ENCODE measurements at places on chromosomes 5 and 9.

- DNase-seq, result no peak
Measured at GRCh38 chr5:172455087-172455381, 709 bp upstream of the SH3PXD2B start.

- DNase-seq, result no peak
Measured at GRCh38 chr5:102811972-102812371, 56.9 kb downstream of the PAM start.

DNA sequence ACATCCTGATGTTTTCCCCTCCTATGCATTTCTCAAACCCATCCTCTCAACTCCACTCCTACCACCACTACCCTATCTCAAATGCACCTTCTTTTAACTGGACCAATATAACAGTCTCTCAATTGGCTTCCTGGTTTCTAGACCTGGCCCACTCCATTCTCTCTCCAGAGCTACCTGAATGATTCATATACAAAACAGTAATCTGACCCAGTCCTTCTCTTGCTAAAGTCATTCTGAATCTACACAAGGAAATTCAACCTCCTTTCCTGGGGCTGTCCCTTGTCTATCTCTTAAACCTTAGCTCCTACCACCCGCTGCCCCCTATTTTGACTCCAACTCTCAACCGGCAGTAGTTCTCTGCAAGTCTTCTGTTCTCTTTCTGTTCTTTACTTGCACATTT lies 97.2 kb downstream of the PCSK1 start:
- no peak for DNase-seq

DNA sequence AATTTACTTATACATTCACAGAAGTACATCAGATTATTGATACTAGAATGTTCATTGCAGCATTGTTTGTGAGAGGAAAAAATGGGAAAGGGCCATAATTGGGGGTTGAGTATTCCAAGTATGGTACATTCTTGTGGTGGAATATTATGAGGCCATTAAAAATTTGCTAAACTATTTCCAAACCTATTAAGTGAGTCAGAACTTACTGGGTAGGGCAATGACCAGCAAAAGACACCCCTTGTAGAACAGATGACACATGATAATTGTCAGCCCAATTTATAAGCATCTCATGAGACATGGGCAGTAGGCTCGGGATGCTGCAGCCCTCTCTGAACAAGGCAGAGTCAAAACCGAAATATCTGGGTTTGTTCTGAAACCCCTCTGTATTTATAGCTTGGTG lies 192.6 kb upstream of the IL12B start:
- no peak for DNase-seq

GRCh38 chr9:116550696-116551436 lies 136.2 kb upstream of the TRIM32 start:
- DNase-seq, result no peak

DNA sequence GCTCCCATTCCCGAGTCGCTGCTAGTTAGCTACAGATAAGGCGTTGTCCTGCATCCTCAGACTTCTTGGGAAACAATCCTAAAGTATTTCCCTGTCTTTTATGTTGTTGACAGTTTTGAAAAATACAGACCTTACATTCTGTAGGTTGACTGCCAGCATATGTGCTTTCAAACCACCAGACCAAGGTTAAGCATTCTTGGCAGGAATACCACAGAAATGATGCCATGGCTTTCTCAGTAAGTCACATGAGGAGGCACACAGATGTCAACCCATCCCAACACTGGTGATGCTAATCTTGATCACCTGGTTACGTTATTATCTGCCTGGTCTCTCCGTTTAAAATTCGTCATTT lies 871 bp downstream of the GLE1 start:
- DNase-seq, result no peak

GRCh38 chr9:125538092-125538473 lies 168.9 kb downstream of the MAPKAP1 start:
- no peak for DNase-seq

DNA sequence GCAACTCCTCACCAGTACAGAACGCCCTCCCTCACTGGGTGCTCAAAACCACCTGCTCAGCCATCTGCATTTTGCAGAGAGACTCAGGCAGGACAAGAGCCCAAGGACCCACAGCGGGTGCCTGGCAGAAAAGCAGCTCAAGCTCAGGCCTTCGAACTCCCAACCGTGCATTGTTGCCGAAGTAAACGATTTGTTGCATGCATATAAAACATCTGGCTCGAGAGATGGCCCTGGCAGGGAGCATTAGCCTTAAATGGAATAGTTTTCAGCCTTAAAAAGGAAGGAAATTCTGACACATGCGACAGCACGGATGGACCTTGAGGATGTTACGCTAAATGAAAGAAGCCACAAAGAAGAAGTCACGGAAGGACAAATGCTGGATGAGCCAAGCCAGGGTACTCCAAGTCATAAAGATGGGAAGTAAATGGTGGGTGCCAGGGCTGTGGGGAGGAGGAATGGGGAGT lies 160.4 kb upstream of the PHYKPL start:
- DNase-seq, result no peak

- DNase-seq, result no peak
Measured at GRCh38 chr5:4191041-4191440, 595.4 kb downstream of the IRX1 start.

DNA sequence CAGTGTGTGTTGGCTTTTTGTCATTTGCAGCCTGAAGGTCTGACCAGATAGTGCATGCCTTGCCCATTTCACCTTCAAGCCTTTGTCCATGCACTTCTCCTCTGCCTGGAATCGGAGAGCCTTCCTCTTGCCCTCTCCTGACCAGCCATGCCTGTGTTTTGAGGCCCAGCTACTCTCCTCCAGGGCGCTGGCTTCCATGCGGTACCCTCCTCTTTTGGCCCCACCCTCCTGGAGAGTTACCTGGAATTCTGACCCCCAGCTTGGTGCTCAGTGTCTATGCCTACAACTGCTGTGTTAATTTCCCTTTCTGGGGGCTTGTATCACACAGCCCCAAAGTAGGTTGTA lies 52.5 kb downstream of the CXXC5 start:
- no peak for DNase-seq

DNA sequence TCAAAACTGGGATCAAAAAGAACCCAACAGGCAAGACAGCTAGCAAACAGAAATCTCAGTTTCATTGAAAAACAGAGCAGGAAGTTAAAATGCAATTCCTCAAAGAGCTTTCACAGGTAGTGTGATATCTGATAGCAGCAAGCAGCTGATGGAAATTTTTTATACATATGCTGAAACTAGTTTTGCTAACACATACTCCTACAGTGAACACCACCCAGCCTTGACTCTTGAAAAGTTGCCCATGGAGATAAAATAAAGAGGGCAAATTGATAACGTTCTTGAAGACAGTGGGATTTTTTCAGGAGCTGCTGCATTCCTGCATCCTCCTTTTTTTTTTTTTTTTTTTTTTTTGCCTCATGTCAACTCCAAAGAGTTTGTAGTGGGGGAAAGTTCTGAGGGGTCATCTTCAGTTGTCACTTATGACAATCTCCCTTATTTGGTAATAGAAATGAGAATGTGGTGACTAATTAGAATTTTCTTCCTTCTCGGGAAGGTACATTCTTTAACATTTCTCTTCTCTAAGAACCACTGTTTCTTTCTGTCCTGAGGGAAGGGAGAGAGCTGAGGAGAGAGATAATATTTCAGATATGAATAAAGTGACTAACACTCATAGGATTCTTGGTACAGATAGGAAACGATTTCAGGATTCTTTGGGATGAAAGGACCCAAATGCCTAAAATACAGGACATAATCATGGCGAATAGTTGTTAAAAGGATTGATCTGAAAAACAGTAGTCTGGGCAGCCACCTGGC lies 24.6 kb downstream of the SH3RF2 start:
- DNase-seq, result no peak

DNA sequence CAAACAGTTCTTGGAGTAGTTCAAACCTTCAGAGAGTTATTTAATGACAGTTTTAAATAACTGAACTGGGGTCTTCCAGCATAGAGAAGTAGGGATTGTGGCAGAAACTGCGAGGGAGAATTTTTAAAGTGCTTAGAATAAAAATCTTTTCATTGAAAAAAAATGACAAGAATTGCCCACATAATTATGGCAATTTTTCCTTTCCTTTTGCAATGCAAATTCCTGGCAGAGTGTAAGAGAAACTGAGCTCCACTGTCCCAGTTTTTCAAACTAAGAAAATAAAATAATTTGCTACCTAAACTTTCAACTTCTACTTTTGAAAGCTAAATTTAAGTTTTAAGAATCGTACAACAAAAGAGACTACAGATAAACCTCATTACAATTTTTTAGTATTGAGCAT lies 2.3 kb upstream of the PTGER4 start:
- no peak for DNase-seq

- DNase-seq, result no peak
Measured at GRCh38 chr5:173780235-173781234, 107.6 kb upstream of the CPEB4 start.

DNA sequence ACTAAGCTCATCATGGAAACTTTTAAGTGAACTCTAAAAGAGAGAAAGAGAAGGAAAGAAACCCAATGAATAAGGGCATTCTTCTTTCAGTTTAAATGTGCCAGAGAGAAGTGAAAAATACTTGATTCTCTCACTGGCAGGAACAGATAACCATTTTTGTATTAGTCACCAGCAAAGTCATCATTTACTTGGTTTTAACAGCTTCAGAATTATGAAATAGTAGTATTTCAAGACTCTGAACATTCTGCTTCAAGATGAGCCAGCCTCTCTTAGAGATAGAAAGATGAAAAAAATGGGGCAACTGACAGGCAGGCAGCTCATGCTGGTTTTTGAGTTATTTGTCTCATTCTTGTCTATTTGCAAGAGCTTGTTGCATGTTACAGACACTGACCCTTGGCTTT lies 103.5 kb downstream of the GCNT1 start:
- DNase-seq, result no peak

GRCh38 chr5:34045023-34045422 lies 2.0 kb upstream of the C1QTNF3 start:
- no peak for DNase-seq

DNA sequence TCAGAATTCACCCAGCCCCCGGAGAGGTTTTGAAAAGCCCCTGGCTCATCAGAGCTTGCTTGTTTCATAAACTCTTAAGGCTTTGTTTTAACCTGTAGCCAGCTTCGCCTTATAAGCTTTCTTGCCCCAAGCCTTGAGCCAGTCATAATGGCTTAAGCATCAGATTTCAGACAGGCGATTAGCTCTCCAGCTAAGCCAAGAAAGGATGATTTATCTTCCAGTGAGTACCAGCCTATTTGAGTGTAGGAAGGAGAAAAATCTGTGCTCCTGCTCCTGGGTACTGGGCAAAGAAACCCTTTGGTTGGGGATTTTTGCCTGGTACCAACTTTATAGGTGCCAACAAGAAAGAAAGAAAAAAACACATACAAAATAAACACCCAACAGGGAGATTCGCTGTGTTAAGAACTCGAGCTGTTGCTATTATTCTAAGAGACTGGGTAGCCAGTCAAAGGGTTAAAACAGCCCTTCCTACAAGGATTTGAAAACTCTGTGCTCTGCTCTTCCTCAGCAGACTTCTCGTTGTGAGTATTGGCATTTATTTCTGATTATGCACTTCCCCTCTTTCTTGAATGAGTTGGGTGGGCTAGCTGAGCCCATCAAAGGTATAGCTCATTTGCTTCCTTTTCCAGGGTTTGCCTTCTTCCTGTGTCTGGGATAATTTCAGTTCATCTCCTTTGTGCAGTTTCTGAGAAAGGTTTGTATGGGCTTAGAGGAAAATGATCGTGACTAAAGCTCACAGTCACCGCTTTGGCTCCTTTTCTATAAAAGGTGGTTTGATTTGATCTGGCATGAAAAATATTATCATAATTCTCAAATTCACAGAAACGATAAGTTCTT lies 157.2 kb upstream of the DMRT1 start:
- peak; percentile 16 for DNase-seq

- no peak for DNase-seq
Measured at GRCh38 chr9:75891277-75891741, 836 bp downstream of the PCSK5 start.

DNA sequence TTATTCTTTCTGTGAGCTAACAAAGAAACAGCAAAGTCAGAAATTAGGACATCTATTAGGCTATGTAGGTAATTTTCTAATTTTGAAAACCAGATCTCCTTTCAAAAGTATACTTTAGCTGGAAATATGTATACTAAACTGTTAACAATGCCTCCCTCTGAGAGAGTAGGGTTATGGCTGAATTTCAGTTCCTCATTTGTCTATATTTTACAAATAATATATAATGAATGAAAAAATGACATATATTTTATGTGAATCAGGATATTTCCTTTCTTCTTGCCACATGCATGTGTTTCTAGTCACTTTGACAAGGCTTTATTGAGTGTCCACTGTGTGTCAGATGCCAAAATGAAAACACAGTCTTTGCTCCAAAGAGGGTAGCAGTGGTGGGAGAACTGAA lies 15.4 kb downstream of the HACD4 start:
- DNase-seq, result no peak

GRCh38 chr5:14215901-14216300 lies 72.8 kb downstream of the TRIO start:
- DNase-seq, result no peak

GRCh38 chr5:54383225-54383901 lies 72.1 kb upstream of the HSPB3 start:
- no peak for DNase-seq

GRCh38 chr9:97431549-97432143 lies 19.8 kb downstream of the TDRD7 start:
- no peak for DNase-seq

GRCh38 chr9:18297056-18297841 lies 176.7 kb upstream of the ADAMTSL1 start:
- DNase-seq, result no peak

DNA sequence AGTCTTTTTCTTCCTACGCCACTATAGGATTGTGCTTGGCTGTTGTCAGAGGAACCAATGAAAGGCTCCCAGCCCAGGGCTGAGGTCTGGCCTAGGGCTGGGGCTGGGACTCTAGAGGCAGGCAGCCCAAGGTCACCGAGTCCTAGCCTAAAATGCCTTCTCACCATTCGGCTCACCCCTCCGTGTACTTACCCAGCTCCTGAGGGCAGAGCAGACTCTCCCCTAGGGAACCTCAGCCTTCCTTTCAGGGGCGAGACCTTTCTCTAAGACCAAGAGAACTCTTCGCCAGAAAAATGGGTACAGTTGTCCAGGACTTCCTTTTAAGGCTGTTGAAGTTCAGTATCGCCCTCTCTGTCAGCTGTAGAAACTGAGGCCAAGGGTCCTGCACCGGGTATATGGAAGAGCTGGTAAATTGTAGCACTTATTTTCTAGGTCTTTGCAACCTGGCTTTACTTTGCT lies 1.7 kb upstream of the SPRY4 start:
- no peak for DNase-seq

DNA sequence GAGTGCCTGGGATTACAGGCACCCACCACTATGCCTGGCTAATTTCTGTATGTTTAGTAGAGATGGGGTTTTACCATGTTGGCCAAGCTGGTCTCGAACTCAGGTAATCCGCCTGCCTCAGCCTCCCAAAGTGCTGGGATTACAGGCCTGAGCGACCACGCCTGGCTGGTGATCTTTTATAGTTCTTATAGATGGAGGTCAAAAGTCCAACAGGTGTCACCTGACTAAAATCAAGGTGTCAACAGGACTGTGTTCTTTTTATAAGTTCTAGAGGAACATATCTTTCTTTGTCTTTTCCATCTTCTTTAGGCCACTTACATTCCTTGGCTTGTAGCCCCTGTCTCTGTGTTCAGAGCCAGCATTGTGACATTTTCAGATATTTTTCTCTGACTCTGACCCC lies 155.5 kb upstream of the SLC12A2 start:
- DNase-seq, result no peak
